ENCODE measurements at places on chromosomes 7 and 10.

DNA sequence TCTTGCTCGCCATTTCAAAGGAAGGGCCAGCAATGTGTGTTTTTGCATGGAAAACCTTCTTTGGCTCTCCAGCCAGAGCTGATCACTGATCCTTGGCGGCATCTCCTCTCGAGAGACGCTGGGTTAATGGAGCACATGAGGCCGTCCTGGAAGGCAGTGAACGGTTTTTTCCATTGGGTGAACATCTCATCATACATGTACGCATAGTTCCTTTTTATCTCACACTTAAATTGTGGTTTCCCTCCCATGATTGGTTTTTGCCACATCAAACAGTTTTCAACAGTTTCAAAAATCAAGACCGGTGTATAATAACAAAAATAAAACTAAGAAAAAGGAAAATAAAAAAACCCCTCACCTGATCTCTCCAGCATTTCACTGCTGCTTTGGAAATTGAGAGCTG is 276.4 kb downstream of the TCF7L2 start:
- peak; percentile 62 for DNase-seq

GRCh38 chr10:69504576-69505250 is 53.4 kb downstream of the TSPAN15 start:
- no peak for DNase-seq

- DNase-seq, result no peak
Observed at GRCh38 chr7:47584536-47584895, 2.6 kb upstream of the TNS3 start.

DNA sequence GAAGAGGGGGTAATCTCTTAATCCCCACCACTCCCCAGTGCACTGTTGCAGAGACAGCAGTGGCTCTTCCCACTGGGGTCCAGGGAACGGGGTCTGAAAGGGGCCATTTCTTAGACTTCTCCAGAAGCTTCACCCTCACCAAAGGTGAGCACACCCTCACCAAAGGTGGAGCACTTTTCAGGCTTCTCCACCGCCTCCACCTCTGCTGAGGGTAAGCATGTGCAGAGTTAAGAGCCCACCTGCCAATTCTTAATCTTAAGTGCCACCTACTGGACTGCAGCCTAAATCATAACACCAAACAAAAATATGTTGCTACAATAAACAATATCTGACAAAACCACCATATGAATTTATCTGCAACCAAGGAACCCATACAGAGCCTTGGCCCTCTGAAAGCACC is 27.0 kb downstream of the SNX13 start:
- no peak for DNase-seq

GRCh38 chr7:138875794-138876193 is 77.8 kb upstream of the ATP6V0A4 start:
- DNase-seq, result no peak

DNA sequence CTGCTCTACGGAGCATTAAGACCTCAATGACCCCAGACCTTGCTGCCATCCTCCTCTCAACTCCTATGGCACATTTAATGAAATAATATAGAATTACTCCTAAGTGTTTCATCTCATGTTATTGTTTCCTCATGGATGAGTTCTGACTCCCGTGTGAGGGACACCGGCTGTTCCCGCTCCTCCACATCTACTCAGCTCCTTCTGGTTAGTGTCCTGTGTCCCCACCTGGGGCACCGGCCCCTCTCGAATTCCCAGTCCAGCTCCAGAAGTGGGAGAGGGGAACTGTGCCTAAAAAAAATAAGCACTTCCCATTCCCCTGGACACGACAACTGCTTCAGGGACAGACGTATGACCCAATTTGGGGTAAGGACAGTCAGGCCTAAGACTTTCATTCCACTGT is 58.3 kb downstream of the PIP4K2A start:
- no peak for DNase-seq

DNA sequence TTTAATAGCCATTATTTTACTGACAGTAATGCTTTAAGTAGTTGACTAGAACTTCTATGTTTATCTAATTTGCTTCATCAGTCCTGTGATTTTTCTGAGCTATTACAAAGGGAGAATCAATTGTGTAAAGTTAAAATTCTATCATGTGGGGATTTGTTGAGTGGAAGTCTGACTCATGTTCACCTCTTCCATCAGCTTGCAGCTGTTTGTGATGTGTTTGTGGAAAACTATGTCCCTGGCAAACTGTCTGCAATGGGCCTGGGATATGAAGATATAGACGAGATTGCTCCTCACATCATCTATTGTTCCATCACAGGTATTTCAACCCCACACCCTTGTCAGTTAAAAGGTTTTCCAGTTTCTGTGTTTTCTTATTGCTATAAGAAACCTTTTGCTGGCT is 59.9 kb downstream of the SUGCT start:
- DNase-seq, result no peak

GRCh38 chr10:32957341-32958084 is 517 bp downstream of the ITGB1 start:
- DNase-seq, result no peak

GRCh38 chr7:73770002-73770859 is at the start of gene CLDN3:
Gene CLDN3 (minus strand): TSS chr7:73770270. CDS start chr7:73770049, 221 bp downstream.
- DNase-seq, result no peak

DNA sequence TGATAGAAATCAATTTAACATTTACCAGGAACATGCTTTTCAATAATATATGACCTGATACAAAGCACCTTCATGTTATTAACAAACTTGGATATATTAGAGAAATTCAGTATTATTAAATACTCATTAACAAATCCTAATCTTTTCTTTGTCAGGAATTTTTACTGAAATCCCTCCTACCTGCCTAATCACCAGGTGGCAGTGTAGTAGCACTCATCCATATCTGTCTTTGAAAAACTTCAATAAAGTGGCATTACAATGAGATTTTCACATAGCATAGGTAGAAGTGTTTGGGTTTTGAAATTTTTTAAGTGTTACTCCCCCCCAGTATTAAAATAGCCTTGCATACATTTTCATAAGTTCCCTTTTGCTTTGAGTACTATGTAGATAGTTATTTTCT is 1246.6 kb upstream of the LRRN3 start:
- DNase-seq, result no peak

GRCh38 chr7:27745064-27745583 is 5.2 kb downstream of the TAX1BP1 start:
- no peak for DNase-seq

- DNase-seq, result no peak
Observed at GRCh38 chr7:101363196-101363733, 590 bp downstream of the COL26A1 start.

- no peak for DNase-seq
Observed at GRCh38 chr7:151238190-151238810, 6.0 kb downstream of the CHPF2 start.

DNA sequence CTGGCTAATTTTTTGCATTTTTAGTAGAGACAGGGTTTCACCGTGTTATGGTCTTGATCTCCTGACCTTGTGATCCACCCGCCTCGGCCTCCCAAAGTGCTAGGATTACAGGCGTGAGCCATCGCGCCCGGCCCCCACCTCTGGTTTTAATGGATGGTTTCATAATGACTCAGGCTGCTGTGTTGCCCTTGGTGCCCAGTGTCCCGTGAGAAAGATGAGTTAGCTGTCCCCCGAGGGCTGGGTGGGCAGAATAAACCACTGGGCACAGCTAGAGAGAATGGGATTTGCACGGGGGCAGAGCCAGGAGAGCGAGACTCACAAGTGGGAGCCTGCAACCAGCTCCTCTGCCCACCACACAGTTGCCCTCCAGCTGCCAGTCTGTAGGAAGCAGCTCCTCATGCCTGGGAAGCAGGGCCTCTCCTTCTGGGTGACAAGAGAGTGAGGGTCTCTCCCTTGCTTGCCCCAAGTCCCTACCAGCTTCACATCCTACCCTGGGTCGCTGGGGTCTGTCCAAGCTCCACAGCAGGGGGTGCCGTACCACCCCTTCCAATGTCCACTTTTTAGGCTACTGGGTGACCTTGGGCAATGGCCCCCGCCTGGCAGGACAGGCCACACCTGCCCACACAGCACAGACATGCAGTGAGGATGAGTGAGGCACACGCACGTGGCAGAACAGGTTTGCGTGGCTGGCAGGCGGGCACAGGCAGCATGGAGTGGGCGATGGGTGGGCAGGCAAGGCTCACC is 16.1 kb upstream of the NDST2 start:
- DNase-seq, result no peak

DNA sequence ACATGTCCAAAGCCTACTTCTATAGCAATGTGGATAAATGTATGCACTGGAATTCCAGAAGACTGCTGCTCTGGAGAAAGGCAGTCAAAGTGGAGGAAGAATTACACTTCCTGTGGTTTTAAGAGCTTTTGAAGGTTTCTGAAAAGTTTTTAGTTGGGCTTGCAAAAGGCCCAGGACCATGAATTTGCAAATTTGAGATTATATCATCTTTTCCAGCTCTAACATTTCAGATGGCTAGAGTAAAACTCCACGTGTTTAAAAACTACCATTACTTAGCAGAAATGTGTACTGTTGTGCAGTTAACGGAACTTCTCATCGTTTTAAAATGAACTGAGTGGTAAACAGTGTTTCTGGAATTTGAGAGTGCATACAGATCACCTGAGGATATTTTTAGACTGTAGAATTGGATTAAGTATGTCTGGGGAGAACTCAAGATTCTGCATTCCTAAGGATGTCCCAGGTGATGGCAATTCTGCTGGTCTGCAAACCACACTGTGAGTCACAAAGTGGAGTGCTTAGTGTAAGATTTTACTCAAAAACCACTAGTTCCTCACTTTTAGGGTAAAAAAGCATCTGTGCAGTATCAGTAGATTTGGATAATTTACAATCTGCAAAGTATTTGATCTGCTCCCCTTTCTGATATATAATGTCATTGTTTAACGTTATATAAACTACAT is 32.9 kb upstream of the CCDC71L start:
- DNase-seq, result no peak

GRCh38 chr10:58102897-58103296 is 164.8 kb downstream of the IPMK start:
- no peak for DNase-seq

DNA sequence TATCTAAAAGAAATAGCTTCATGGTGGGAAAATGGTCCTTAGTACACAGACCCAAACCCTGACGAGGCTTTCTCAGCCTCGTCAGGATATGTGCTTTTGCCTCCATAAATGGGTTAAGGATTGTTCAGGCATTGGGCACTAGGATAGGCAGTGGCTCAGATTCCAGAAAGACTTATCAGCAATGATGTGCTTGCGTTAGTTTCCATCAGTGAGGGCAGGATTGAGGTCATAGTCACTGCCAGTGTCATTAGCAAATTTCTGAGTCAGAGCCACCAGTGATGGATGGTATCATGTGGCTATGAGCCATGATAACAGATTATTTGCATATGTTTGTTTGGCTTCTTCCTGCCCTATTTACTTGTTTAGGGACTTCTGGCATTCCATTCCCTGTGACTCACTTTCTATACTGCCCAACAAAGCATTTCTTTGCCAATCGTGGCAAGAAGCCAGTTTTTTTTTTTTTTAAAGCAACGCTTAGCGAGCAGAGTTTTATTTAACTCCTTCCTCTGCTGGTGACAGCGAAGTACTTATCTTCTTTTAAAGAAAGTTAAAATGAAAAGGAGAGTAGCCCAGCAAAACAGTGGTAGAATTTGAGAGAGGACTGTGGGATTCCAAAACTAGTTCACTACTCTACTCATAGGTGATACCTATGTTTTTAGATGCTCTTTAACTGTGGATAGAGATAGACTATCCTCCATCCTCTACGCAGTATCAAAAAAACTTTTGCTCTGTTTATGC is 44.4 kb downstream of the MYPN start:
- DNase-seq, result no peak

- DNase-seq, result no peak
Observed at GRCh38 chr7:157579425-157579824, 242.6 kb downstream of the DNAJB6 start.

DNA sequence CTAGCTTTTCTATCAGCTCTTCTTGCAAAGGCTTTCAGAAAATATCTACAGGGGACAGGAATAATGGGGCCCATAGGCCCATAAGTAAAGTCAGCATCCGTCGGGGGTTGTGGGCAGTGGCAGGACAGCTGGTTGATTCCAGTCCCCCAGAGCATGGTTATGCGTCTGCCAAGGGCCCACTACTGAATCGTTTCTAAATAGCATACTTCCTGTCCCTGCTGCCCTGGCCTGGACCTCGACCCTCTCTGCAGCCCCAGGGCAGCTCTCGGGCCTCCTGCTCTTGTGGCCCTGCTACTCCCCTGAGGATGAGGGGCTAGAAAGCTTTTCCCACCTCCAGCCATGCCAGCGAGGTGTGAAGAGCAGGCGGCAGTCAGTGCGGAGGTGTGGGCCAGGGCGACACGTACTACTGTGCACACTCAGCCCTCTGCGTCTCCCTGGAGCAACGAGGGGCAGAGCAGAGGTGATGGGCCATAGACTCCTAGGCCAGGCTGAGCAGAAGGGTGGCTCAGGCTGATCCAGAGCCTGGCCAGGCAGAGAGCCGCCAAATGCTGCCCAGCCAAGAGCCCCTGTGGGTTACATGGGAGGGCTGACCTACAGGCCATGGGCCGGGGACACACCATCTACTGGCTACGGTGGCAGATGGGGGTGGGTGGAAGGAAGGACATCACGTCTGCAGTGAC is 4.7 kb upstream of the OPN4 start:
- DNase-seq, result no peak

DNA sequence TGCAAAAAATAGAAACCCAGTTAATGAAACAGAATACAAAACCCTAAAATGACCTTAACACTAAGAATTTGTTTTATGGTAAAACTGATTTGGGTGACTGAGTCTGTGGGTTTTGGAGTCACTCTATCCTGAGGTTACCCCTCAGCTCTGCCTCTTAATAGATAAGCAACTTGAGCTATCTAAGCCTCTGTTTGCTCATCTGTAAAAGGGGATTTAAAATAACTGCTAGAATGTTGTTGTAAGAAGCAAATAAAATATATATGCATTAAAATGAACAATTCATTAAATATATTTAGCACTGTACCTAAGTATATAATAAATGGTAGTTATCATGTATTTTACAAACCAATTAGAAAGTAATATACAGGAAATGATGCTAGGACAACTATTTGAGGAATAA is 115.4 kb downstream of the CABCOCO1 start:
- DNase-seq, result no peak

- no peak for DNase-seq
Observed at GRCh38 chr7:43878867-43879266, 9.6 kb upstream of the MRPS24 start.
